ENCODE measurements at places on chromosomes 11 and 22.

- H3K27me3 ChIP-seq = no peaks in the 10 kb centered on the region
- H3K27ac ChIP-seq = no peak overlapping the region
- DNase-seq = no peak
- H3K36me3 ChIP-seq = no peaks in the 10 kb centered on the region
- H3K4me3 ChIP-seq = no peak overlapping the region
These were observed 214.1 kb downstream of the BUD13 start for GRCh38 chr11:116558504-116559211.

GRCh38 chr11:3866206-3866605 is 10.7 kb downstream of the STIM1 start:
- peaks cover 4% of the 10 kb centered on the region for H3K4me1 ChIP-seq
- DNase-seq = no peak
- H3K36me3 ChIP-seq = no peaks in the 10 kb centered on the region
- H3K27ac ChIP-seq = peak overlapping the region; percentile 66

DNA sequence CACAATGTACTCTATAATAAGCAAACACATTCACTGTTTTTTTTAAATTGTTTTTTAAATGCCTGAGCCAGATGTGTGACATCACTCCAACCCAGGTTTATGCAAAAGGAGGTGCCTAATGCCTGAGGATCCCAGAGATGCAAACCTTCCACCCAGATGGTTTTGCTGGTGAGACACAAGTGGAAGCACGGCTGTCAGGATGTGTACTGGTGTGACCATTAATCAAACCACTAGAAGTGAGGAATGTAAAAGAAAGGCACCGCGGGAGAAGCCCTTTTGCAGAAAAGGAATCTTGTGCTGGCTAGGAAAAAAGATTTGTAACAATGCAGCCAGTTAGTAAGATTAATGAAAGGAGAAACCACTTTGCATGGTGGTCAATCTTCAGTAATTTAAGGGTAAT is 407.4 kb downstream of the LARGE1 start:
- H3K27me3 ChIP-seq = no peaks in the 10 kb centered on the region
- DNase-seq = no peak
- no peaks in the 10 kb centered on the region for H3K4me1 ChIP-seq
- no peaks in the 10 kb centered on the region for H3K36me3 ChIP-seq
- H3K4me3 ChIP-seq = no peak overlapping the region

DNA sequence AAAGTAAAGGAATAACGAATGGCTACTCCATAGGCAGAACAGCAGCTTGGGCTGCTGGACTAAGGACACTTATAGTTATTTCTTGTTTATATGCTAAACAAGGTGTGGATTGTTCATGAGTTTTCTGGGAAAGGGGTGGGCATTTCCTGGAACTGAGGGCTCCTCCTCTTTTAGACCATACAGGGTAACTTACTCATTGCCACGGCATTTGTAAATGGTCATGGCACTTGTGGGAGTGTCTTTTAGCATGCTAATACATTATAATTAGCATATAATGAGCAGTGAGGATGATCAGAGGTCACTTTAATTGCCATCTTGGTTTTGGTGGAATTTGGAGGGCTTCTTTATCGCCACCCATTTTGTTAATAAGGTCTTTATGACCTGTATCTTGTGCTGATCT is 7.0 kb downstream of the OR4X1 start:
- H3K4me1 ChIP-seq = no peaks in the 10 kb centered on the region
- DNase-seq = no peak
- H3K27me3 ChIP-seq = no peaks in the 10 kb centered on the region
- H3K4me3 ChIP-seq = no peak overlapping the region
- no peak overlapping the region for H3K27ac ChIP-seq

GRCh38 chr22:28143961-28144745 is 225.1 kb upstream of the PITPNB start:
- H3K4me1 ChIP-seq = peaks cover 38% of the 10 kb centered on the region
- no peak for DNase-seq
- H3K36me3 ChIP-seq = no peaks in the 10 kb centered on the region
- no peak overlapping the region for H3K4me3 ChIP-seq
- peak overlapping the region; percentile 65 for H3K27ac ChIP-seq

DNA sequence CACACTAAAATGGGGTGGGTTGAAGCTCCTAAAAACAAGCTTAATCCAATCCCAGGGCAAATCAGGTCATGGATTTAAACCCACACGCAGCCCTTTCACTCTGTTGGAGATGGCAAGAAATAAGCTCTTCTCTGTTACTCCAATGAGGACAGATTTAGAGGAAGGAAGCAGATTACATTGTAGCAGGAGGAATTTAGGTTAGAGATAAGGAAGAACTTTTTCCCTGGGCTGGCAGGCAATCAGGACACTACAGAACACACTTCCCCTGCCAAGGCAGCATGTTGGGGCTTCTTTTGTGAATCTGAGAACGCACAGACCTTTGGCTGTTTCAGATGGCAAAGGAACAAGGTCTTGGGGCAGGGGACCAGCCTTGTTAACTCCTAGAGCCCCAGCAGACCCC is 46.2 kb downstream of the C11orf58 start:
- no peak overlapping the region for H3K27ac ChIP-seq
- H3K4me3 ChIP-seq = no peak overlapping the region
- H3K27me3 ChIP-seq = no peaks in the 10 kb centered on the region
- DNase-seq = no peak

DNA sequence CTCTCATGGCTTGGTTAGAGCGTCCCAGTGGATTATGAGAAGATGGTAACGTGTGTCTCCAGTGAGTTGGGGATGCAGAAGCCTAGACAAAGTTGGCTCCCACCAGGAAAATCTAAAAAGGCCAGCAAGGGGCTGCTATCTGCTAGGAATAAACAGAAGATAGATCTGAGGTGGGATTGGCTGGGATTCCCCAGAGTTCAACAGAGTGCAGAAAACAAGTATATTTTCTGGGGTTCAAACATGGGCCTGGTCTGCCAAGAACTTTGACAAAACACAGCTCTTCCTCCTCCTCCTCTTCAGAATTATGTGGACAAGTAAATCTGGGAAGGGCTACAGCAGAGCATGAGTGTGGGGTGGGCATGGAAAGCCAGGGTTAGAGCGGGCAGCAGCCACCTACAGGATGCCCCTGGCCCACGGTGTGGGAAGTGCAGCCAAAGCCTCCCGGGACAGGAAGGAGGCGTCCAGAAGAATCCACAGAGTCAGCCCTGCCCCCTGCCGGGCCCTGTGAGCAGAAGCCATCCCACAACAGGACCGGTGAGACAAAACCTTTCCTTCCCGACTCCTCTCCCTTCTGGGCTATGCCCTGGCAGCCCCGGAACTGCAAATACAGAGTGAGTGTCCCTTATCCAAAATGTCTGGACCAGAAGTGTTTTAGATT is 67.1 kb downstream of the CD82 start:
- H3K4me3 ChIP-seq = no peak overlapping the region
- H3K36me3 ChIP-seq = no peaks in the 10 kb centered on the region
- DNase-seq = no peak
- peak overlapping the region; percentile 13 for H3K27ac ChIP-seq
- H3K27me3 ChIP-seq = no peaks in the 10 kb centered on the region

- no peak for DNase-seq
- H3K36me3 ChIP-seq = no peaks in the 10 kb centered on the region
- no peak overlapping the region for H3K27ac ChIP-seq
- H3K27me3 ChIP-seq = no peaks in the 10 kb centered on the region
These were observed 17.6 kb downstream of the FADS3 start for GRCh38 chr11:61873588-61874376.

DNA sequence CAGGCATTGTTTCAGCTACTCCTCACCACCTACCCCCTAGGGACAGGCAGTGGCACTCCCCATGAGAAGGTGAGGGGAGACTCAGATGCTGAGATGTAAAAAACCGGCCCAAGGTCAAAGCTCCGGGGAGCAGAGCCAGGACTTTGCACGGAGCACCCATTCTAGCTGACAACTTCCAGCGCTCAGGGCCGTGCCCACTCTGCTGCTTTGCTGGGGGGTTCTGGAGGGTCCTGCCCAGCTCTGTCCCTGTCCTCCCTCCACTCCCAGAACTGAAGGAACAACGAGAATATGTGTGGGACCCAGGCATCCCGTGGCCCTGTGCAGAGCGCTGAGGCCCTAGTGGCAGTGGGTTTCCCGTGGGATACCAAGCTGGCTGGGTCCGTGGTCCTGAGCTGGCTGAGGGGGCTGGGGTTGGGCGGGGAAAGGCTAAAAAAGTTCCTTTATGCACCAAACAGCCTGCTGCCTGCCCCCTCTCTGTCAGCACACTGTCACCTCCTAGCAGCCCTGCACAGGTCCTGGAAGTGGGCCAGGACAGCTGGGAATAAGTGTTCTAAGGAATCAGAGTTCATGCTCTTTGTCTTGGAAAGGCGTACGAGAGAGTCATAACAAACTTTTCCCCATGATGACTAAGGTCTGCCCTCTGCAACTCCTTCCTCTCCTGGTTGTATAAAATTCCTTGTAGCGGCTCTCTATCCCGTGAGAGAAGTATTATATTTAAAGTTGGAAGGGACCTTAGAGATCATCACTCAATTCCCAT is 1.9 kb downstream of the MS4A10 start:
- DNase-seq = peak; percentile 61
- H3K4me1 ChIP-seq = no peaks in the 10 kb centered on the region
- H3K27ac ChIP-seq = no peak overlapping the region
- no peaks in the 10 kb centered on the region for H3K36me3 ChIP-seq
- H3K27me3 ChIP-seq = no peaks in the 10 kb centered on the region

DNA sequence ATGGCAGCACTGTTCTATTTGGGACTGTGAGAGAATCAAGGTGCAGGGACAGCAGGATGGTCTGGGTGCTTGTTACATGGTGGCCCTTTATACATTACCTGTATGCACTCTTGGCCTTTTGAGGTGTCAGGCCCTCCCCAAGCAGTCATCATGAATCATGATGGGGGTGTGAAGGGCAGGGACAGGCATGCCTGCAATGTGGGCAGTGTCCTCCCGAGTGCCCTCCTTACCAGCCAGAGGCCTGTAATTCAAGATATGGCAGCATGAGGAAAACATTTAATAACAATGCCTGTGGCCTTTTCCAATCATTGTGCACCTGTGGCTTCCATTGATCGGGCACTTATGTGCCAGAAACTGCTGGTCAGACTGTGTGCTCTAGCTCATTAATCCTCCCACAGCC is 25.5 kb upstream of the CYP2D6 start:
- no peak overlapping the region for H3K27ac ChIP-seq
- no peak overlapping the region for H3K4me3 ChIP-seq
- no peaks in the 10 kb centered on the region for H3K4me1 ChIP-seq
- no peaks in the 10 kb centered on the region for H3K27me3 ChIP-seq
- DNase-seq = no peak
- no peaks in the 10 kb centered on the region for H3K36me3 ChIP-seq

DNA sequence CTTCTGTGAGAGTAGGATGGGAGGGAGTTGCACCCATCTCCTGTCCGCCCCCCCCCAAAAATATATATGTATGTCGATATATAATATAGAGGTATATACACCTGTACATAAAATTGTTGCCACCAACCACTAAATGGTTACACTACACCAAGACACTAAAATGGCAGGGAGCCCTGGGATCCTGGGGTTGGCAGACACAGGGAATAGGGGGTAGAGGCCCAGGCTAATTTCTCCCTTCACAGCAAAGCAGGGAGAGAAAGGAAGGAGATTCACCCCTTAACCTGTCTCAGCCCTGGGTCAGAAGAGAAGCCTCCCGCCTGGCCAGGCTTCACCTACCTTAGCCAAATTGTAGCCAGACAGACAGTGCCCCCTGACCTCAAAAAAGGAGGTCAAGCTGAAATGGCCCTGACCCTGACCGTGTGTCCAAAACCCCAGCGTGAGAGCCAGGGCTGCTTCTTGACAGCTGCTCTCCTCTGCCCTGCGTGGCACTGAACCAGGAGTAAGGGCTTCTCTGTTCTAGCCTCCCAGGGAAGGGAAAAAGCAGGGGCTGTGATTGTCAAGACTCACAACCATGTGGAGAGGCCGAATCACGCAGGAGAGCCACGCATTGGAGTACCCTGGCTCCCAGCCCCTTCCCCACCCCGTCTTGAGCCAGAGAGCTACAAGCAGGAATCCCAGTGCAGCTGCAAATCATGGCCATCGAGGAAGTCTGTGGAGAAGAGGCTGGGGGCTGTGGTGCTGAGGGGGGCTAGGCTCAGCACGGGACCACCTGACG is 40.5 kb downstream of the SGSM3 start:
- no peaks in the 10 kb centered on the region for H3K4me1 ChIP-seq
- H3K27ac ChIP-seq = no peak overlapping the region
- H3K4me3 ChIP-seq = no peak overlapping the region
- no peak for DNase-seq

All from uterus (tissue), 4 donors.